ENCODE measurements at places on chromosomes 2 and 18.

DNA sequence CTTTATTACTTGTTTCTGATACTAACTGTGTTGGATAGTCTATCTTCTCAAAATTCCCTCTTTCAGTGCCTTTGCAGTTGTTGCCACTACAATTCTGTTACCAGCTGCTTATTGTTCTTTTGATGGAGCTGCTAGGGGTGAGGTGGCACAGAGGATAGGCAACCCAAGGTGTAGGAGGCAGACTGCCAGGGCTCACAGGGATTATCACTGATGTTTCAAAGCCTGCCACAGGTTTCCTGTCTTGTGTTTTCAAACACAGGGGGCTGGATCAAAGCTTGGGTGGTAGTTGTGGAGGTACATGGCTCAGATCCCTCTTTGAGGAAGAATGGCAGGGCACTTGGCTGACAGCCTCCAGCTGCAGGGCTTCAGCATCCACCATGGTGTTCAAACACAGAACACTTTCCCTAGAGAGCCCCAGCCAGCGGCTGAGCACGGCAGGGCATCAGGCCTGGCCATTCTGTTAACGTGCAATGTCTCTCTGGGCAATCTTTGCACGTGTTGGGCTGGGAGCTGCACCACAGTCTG, 87.1 kb downstream of the POLE4 start:
- no peak for DNase-seq

GRCh38 chr2:27369471-27370025, 590 bp downstream of the EIF2B4 start:
- DNase-seq: peak; percentile 40

GRCh38 chr2:232791518-232791917, 15.2 kb upstream of the KCNJ13 start:
- no peak for DNase-seq

- no peak for DNase-seq
Observed at GRCh38 chr2:155250800-155251199, 552.3 kb downstream of the KCNJ3 start.

GRCh38 chr2:24886691-24887304, 33.2 kb downstream of the ADCY3 start:
- DNase-seq: no peak

DNA sequence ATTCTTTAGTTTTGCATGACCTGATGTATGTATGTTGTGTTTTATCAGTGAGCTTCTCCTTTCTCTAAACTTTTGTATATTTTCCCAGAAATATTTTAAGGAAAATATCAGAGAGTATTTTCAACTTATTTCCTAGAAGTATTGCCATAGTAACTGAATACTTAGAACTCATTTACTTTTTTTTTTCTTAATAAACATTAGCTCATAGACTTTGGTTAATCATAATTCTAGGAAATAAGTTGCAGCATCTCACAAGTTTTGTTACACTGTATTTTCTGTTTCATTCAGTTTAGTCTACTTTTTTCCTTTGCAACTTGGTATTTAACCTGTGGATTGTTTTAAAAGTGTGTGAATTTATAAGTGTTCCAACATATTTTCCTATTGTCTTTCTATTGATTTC, 27.5 kb downstream of the SMCHD1 start:
- no peak for DNase-seq

DNA sequence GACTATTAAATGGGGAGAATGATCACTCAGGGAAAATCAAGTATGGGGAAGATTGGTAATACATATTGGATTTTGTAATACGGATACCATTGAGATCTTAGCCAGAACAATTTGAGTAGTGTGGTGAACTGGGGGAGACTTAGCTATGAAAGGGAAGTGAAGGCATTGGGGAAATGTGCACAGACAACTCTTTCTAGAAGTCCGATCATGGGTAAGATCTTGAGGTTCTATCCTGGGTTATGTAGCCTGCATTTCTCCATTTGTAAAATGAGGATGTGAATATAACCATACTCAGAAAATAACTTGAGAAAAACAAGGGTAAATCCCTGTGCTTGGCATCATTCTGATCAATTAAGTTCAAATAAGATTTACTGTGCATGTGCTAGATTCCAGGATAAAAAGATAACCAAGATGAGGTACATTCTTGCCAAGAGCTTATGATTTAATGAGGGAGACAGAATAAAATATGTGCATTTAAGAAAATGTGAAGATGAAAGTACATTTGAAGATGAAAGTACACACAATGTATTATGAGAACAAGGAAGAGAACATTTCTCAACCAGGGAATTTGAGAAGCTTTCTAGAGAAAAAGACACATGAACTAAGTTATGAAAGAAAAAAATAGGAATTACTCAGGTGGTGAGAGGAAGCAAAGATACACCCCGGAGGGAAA, 49.5 kb downstream of the SLC40A1 start:
- no peak for DNase-seq

GRCh38 chr18:394987-395362, 105.5 kb downstream of the COLEC12 start:
- DNase-seq: no peak

DNA sequence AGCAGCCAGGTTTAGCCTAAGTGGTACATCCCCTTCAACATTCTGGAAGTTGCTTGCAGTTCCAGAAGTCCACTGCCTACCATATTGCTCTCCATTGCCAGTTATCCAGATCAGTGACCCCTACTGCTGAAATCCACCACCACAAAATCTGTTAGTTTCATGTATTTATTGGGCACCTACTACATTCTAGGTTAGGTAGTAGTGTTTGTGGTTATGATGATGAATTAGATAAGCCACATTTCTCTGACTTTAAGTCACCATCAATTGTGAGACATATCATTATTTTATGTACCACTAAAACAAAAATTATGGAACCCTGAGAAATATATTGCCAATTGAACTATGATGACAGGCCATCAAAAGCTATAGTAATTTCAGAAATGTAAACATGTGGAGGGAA, 139.5 kb upstream of the PKDCC start:
- no peak for DNase-seq

GRCh38 chr2:177783091-177783490, 289.5 kb downstream of the PDE11A start:
- DNase-seq: no peak

All from hematopoietic multipotent progenitor cell treated with erythropoietin and hydrocortisone succinate and interleukin-3 and kit ligand, for 15 days (in vitro differentiated cells).